H9 (cell line): ENCODE measurements at places on chromosomes 6 and 20. TPM values are rescaled to one million over a fixed set of nuclear protein-coding genes. Genes with fewer than 3 reads are reported as not detected.
A peak's percentile ranks its signal among the peaks of the same experiment; 100 is the strongest.

Gene TRIM15
- total RNA-seq: 0.20 TPM in 1 of 2 replicates, not detected in the other

DNA sequence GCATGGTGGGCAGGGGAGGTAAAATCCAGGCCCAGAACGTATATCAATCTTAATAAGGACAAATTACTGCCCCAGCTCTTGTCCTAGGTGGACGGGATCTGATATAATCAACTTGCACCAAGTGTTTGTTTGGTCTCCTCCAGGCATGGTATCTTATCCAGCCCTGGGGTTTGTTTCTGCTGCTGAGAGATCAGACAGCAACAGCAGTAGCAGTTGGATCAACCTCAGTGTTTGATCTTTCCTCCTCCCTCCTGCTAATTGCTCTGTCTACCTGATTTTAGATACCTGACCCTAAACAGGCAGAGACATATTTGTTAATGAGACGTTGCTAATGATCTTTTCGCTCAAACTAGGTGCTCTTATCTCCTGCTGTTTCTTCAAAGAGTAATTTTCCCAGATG is 100.4 kb upstream of the BACH2 start:
- no peaks in the 10 kb centered on the region for H3K4me1 ChIP-seq
- H3K27ac ChIP-seq: no peak overlapping the region
- DNase-seq: no peak
- no peak overlapping the region for H3K4me3 ChIP-seq
- H3K27me3 ChIP-seq: no peaks in the 10 kb centered on the region

Gene ZBTB9
- total RNA-seq: 48.1 and 53.1 TPM in 2 replicates

DNA sequence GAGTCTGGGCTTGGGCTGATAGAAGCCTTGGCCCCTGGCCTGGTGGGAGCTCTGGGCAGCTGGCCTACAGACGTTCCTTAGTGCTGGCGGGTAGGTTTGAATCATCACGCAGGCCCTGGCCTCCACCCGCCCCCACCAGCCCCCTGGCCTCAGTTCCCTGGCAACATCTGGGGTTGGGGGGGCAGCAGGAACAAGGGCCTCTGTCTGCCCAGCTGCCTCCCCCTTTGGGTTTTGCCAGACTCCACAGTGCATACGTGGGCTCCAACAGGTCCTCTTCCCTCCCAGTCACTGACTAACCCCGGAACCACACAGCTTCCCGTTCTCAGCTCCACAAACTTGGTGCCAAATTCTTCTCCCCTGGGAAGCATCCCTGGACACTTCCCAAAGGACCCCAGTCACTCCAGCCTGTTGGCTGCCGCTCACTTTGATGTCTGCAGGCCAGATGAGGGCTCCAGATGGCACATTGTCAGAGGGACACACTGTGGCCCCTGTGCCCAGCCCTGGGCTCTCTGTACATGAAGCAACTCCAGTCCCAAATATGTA is 957 bp upstream of the VEGFA start:
- no peaks in the 10 kb centered on the region for H3K27me3 ChIP-seq
- H3K4me1 ChIP-seq: peaks cover 5% of the 10 kb centered on the region; the same call in 1 of the 2 replicates
- H3K36me3 ChIP-seq: no peaks in the 10 kb centered on the region

DNA sequence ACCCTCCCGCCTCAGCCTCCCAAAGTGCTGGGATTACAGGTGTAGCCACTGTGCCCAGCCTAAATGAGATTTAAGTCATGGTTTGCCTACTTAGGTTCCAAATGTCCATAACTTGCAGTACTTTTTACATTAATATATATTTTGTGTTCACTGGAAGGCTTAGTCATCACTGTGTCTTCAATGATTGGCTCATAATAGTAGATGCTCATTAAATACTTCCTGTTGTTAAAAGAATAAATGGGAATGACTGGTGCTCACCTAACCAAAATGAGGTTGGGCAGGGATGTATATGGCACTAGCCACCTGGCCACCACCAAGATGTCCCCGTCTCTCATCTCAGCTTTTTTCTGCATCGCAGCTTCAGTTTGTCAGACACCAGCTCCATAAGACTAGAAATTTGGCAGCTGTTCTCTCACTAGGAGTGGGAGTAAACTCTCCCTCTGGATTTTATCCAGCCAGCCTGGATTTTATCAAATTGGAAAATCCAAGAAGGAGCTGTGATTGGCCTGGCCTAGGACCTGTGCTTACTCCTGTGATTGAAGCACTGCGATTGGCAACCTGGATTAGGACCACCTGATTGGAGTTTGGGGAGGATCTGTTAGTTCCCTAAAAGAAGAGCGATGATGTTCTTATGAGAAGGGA is 1.1 kb upstream of the GLO1 start:
- DNase-seq: no peak
- no peaks in the 10 kb centered on the region for H3K4me1 ChIP-seq
- no peaks in the 10 kb centered on the region for H3K27me3 ChIP-seq
- H3K36me3 ChIP-seq: peaks cover 26% of the 10 kb centered on the region

DNA sequence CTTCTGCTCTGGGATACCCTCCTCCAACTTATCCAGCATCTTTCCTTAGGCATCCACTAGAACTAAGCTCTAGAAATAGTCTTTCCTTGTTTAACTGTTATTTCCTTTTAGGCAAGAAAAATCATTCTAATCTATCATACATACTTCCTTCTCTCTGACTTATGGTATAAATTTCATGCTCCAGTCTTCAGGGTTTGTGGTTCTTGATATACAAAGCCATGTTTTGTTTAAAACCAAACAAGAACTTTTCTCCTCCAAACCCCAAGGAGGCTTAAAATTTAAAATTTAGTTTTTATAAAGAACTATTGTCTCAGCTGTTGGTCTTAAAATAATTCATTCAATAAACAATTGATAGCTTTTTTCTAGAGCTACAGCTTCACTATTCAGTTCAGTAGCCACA is 77.2 kb downstream of the CD164 start:
- H3K4me1 ChIP-seq: no peaks in the 10 kb centered on the region; the same call in 1 of the 2 replicates
- H3K27ac ChIP-seq: no peak overlapping the region
- H3K36me3 ChIP-seq: no peaks in the 10 kb centered on the region

GRCh38 chr6:167827583-167828324 is 1.0 kb downstream of the AFDN start:
- peaks cover 8% of the 10 kb centered on the region; the same call in 1 of the 2 replicates for H3K36me3 ChIP-seq
- peak overlapping the region; percentile 92 for H3K4me3 ChIP-seq
- no peak overlapping the region for H3K27ac ChIP-seq

DNA sequence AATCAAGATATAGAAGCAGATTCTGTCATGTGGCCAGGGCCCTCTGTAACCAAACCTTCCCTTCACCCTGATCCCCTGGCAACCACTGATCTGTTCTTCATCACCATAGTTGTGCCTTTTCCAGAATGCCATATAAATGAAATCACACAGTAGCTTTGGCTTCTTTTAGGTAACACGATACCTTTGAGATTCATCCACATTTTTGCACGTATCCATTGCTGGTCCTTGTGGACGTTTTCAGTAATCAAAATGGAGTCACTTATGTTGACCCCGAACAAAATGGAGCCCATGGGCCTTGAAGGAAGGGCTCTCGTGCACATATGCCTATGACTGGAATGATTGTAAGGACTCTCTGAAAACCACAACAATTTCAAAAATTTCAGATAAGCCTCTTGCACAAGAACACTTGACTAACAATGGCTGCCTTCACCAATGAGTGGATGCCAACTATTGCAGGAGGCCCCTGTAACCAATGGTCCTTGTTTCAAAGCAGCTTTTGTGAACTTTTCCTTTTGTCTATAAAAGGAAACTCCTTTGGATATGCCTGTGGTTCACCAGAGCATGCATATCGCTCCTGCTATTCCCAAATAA is 84.3 kb upstream of the RALY start:
- no peak overlapping the region for H3K4me3 ChIP-seq
- H3K4me1 ChIP-seq: no peaks in the 10 kb centered on the region
- H3K27ac ChIP-seq: no peak overlapping the region
- no peaks in the 10 kb centered on the region for H3K27me3 ChIP-seq
- DNase-seq: no peak
- no peaks in the 10 kb centered on the region for H3K36me3 ChIP-seq

GRCh38 chr6:104182811-104183210 is 676.9 kb downstream of the HACE1 start:
- no peaks in the 10 kb centered on the region; the same call in 2 of the 3 replicates for H3K36me3 ChIP-seq
- no peaks in the 10 kb centered on the region for H3K4me1 ChIP-seq
- no peak for DNase-seq
- H3K27ac ChIP-seq: no peak overlapping the region
- H3K27me3 ChIP-seq: no peaks in the 10 kb centered on the region
- no peak overlapping the region for H3K4me3 ChIP-seq

Gene HSPA12B
- total RNA-seq: 2.7 and 2.9 TPM in 2 replicates

- H3K4me3 ChIP-seq: peak overlapping the region; percentile 30; the same call in 1 of the 2 replicates
- H3K36me3 ChIP-seq: peaks cover 14% of the 10 kb centered on the region
- no peaks in the 10 kb centered on the region for H3K4me1 ChIP-seq
Measured at GRCh38 chr20:49216991-49217578, 2.1 kb upstream of the DDX27 start.

DNA sequence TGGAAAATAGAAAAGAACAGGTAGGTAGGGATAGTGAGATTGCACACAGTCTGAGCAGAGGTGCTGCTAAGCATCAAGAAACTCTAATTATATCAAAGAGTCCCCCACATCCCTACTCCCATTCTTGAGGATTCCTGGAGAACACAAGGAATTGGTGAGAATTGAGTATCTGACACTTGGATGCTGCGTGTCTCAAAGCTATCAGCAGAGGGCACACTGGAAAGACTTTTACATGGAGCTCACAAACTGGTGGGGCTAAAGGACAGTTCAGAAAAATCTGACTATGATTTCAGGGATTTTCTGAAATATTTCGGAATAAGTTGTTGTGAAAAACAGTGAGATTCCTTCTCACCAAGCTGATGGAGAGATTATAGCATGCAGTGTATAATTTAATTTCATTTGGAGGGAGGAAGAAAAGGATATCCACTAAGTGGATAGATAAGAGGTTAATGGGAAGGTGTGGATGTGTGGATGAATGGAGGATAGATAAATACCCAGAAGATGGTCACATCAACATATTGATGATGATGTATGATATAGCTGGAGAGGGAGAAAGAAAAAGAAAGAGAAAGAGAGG is 215.4 kb upstream of the DEFB112 start:
- H3K27ac ChIP-seq: no peak overlapping the region
- H3K4me3 ChIP-seq: no peak overlapping the region
- H3K4me1 ChIP-seq: no peaks in the 10 kb centered on the region; the same call in 1 of the 2 replicates
- peaks cover 8% of the 10 kb centered on the region for H3K36me3 ChIP-seq
- no peaks in the 10 kb centered on the region for H3K27me3 ChIP-seq

DNA sequence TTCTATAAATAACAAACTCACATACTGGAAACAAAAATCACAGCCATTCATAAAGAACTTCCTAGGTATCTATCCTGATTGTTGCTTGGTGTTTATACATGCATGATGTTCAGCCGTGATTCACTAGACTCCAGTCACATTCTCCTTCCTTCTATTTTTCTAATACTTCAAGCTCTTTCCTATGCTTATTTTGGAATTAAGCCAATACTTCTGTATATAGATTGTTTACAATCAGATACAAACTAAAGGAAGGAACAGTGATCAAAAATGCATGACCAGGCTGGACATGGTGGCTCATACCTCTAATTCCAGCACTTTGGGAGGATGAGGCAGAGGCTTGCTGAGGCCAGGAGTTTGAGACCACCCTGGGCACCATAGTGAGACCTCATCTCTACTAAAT is 377.5 kb upstream of the IRAK1BP1 start:
- no peaks in the 10 kb centered on the region for H3K36me3 ChIP-seq
- H3K4me1 ChIP-seq: no peaks in the 10 kb centered on the region
- DNase-seq: no peak
- no peaks in the 10 kb centered on the region for H3K27me3 ChIP-seq
- H3K4me3 ChIP-seq: no peak overlapping the region

GRCh38 chr6:71544906-71545305 is 256.3 kb downstream of the OGFRL1 start:
- H3K4me3 ChIP-seq: no peak overlapping the region
- no peak for DNase-seq
- H3K27ac ChIP-seq: no peak overlapping the region
- H3K4me1 ChIP-seq: no peaks in the 10 kb centered on the region
- no peaks in the 10 kb centered on the region for H3K27me3 ChIP-seq

DNA sequence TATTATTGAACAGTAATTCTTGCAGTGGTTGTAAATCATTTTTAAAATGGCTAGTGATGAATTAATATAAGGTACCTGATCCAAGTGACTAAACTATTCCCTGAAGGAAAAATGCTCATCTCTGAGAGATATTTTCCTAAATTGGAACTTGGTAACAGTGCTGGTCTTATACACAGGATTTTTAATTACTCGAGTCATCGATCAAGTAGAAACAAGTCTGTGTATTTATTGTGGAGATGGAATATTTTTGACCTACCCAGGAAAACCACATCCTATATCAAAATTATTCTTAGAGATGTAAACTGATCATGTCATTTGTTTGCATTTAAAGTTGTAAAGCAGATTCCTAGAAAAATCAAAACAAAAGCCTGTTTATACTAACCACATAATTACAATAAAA is 166.9 kb downstream of the MOXD1 start:
- H3K4me3 ChIP-seq: no peak overlapping the region
- H3K27me3 ChIP-seq: no peaks in the 10 kb centered on the region
- no peaks in the 10 kb centered on the region for H3K36me3 ChIP-seq
- H3K27ac ChIP-seq: no peak overlapping the region
- H3K4me1 ChIP-seq: 0 out of 2 replicates have a peak, but pooled peaks cover 4% of the 10 kb centered on the region

- no peak overlapping the region for H3K27ac ChIP-seq
- no peaks in the 10 kb centered on the region for H3K27me3 ChIP-seq
- no peak overlapping the region for H3K4me3 ChIP-seq
- peaks cover 2% of the 10 kb centered on the region; the same call in 1 of the 2 replicates for H3K4me1 ChIP-seq
Measured at GRCh38 chr6:45754432-45754831, 261.2 kb downstream of the CLIC5 start.

Gene SLC13A3
- total RNA-seq: 15.2 and 17.5 TPM in 2 replicates

- no peaks in the 10 kb centered on the region for H3K27me3 ChIP-seq
- no peak overlapping the region for H3K27ac ChIP-seq
- no peaks in the 10 kb centered on the region for H3K4me1 ChIP-seq
- no peak overlapping the region for H3K4me3 ChIP-seq
Measured at GRCh38 chr20:43835944-43836508, 78.6 kb upstream of the TOX2 start.

- no peak for DNase-seq
- no peaks in the 10 kb centered on the region for H3K36me3 ChIP-seq
- H3K4me3 ChIP-seq: no peak overlapping the region
- H3K27me3 ChIP-seq: peaks cover 57% of the 10 kb centered on the region
- H3K4me1 ChIP-seq: no peaks in the 10 kb centered on the region
- no peak overlapping the region for H3K27ac ChIP-seq
Measured at GRCh38 chr6:75203721-75204120, 2.1 kb downstream of the COL12A1 start.

GRCh38 chr20:63343460-63344445 is 17.4 kb downstream of the CHRNA4 start:
- no peak for DNase-seq
- H3K36me3 ChIP-seq: no peaks in the 10 kb centered on the region
- no peaks in the 10 kb centered on the region for H3K27me3 ChIP-seq
- H3K4me3 ChIP-seq: no peak overlapping the region
